ENCODE measurements at places on chromosomes 7 and 10.

DNA sequence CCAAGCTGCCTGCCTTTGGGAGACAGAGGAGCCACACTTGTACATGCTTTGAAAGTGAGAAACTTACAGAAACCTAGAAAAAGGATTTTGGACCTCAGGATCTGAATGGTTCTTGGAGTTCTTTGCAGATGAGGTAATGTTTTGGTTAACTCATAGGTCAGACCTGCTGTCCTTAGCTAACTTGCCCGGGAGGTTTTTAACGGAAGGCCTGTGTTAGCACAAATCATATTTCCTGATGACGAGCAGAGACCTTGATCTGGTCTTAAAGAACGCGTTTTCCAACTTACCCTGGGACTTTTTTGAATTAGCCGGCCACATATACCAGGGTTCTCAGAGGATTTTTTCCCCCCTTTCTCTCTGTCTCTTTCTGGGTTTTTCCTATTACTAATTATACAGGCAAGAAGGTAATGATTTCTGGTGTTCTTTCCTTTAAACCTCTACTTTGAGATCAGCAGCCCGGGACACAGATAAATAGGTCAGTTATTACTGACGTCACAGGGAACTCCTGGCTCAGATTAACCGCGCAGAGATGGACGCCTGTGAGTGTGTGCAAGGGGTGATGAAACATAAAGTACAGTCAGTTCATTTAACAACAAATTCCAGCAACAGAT, 101.7 kb upstream of the KLF6 start:
- DNase-seq = no peak

DNA sequence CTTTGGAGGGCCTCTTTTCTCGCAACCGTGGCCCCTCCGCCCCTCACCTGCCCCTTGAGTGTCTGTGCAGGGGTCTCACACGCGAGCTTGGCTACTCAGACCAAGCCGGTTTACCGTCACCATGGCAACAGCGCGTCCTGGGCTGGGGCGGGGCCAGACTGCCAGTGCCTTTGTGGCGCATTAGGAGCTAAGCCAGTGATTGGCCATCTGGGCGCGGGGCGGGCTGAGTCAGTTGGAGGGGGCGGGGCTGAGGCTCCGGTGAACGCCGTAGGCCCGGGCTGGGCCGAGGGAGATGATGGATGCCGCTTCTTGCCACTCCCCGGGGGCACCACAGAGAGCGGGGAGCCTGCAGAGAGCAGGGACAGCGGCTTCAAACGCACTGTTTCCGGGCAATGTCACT, 48.7 kb upstream of the FXYD4 start:
- DNase-seq = peak; percentile 71

DNA sequence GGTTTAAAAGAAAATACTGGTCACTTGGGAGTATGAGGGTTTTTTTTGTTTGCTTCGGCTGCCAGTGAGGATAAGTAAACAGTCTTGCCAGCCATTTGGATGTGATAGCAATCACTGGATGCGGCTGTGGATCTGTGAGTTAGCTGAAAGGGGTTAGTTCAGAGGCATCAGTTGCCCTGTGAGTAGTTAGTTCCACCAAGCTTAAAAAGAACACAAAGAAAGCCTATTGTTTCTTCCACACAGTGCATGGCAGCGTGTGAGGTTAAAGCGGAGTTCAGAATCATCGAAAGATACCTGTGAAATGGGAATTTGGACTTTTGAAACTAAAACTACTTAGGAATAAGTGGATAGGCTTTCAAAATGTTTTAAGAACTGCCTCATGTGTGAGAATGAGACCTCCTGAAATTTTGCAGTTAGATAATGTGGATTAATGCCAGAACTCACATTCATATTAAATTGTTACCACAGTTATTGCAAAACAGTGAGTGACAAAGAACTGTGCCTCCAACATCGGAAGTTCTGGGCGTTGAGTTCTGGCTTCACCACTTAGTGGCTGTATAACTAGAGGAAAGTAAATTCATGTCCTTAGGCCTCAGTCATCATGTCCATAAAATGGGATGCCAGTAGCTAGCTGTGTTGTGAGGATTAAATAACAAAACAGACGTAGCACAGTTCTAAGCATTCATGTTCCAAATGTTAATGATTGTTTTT, 31.3 kb downstream of the KIAA1217 start:
- DNase-seq = no peak

- no peak for DNase-seq
Observed at GRCh38 chr7:156466955-156467625, 173.5 kb upstream of the RNF32 start.

- no peak for DNase-seq
Observed at GRCh38 chr10:8380833-8381496, 326.5 kb downstream of the GATA3 start.

DNA sequence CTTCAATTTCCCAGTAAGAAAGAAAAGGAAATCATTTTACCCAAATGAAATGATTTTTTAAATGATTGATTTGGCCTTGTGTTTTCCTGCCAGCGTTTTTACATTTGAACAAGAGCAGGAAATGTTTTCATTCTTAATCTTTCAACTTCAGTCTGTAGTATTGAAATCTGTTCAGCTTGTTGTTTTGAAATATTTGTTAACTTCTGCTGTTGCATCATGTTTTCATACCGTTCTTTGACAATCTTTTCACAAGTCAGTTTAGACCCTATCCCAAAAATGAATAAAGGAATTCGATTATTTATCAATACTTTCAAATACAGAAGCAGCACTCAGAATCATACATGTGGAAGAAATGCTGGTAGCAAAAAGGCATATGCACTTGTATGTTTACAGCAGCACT, 8.1 kb downstream of the SFR1 start:
- DNase-seq = no peak
